ENCODE measurements at places on chromosomes 5 and 9.

- no peak overlapping the region for H3K4me3 ChIP-seq
- DNase-seq: no peak
- no peak overlapping the region for H3K27ac ChIP-seq
- H3K27me3 ChIP-seq: no peaks in the 10 kb centered on the region
These were observed 151.8 kb upstream of the RASA1 start for GRCh38 chr5:87115839-87116364.

GRCh38 chr5:19837536-19838174, 150.3 kb downstream of the CDH18 start:
- no peaks in the 10 kb centered on the region for H3K4me1 ChIP-seq
- no peaks in the 10 kb centered on the region for H3K27me3 ChIP-seq
- no peak overlapping the region for H3K27ac ChIP-seq
- DNase-seq: no peak

DNA sequence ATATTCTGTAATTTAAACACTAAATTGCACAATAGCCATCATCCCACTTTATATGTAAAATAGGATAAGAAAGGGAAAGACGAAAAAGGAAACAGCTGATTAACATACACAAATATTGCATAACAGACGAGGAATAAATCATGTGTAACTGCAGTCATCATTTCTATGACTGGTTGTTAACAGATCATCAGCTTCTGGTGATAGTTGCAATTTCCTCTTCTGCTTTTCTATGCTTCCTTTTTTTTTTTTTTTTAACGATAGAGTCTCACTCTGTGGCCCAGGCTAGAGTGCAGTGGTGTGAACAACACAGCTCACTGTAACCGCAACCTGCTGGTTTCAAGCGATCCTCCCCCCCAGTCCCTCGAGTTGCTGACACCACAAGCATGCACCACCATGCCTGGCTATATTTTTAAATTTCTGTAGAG, 22.5 kb upstream of the JAKMIP2 start:
- H3K27me3 ChIP-seq: peaks cover 8% of the 10 kb centered on the region
- H3K4me3 ChIP-seq: no peak overlapping the region
- DNase-seq: no peak
- H3K27ac ChIP-seq: no peak overlapping the region

- H3K4me1 ChIP-seq: peaks cover 12% of the 10 kb centered on the region
- DNase-seq: no peak
These were observed 66.9 kb downstream of the DCP2 start for GRCh38 chr5:113043491-113043931.

DNA sequence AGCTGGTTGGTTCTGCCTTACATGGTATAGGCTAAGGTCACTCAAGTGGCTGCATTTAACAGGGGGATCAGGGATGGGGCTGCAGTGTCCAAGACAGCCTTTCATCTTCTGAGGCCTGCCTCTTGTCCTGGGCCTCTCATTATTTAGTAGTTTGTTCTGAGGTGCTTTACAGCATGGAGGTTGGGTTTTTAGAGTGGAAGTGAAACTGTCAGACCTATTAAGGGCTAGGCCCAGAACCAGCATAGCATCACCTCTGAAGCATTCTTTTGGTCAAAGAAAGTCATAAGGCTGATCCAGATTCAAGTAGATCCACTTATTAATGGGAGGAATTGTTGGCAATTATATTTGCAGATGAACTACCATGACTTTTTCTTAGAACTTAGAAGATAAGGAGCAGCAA, 146.0 kb upstream of the NMUR2 start:
- no peak for DNase-seq
- no peaks in the 10 kb centered on the region for H3K4me1 ChIP-seq
- no peaks in the 10 kb centered on the region for H3K36me3 ChIP-seq
- no peak overlapping the region for H3K27ac ChIP-seq
- no peak overlapping the region for H3K4me3 ChIP-seq

- H3K4me3 ChIP-seq: no peak overlapping the region
- no peaks in the 10 kb centered on the region for H3K27me3 ChIP-seq
- H3K4me1 ChIP-seq: peaks cover 20% of the 10 kb centered on the region
- H3K27ac ChIP-seq: no peak overlapping the region
- peaks cover 25% of the 10 kb centered on the region for H3K36me3 ChIP-seq
These were observed 74.1 kb downstream of the FNBP1 start for GRCh38 chr9:129968690-129969485.

DNA sequence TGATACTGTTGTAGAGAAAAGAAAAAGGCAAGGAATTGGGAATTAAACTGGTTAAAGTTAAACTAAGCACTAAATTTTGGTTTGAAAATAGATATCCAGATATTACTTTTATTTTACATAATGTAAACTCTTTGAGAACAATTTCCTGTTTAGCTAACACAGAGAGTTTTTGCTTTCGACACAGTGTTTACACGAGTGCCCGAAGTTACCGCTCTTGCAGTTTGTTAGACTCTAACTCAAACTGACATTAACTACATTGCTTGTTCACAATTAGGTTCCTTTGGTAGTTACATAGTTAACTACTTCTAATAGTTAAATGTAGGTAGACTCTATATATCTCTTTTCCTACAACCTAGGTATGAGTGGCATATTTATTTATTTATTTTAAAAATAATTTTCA, 117.1 kb upstream of the CHD1 start:
- H3K27ac ChIP-seq: no peak overlapping the region
- DNase-seq: no peak
- no peaks in the 10 kb centered on the region for H3K27me3 ChIP-seq
- H3K4me1 ChIP-seq: peaks cover 8% of the 10 kb centered on the region

DNA sequence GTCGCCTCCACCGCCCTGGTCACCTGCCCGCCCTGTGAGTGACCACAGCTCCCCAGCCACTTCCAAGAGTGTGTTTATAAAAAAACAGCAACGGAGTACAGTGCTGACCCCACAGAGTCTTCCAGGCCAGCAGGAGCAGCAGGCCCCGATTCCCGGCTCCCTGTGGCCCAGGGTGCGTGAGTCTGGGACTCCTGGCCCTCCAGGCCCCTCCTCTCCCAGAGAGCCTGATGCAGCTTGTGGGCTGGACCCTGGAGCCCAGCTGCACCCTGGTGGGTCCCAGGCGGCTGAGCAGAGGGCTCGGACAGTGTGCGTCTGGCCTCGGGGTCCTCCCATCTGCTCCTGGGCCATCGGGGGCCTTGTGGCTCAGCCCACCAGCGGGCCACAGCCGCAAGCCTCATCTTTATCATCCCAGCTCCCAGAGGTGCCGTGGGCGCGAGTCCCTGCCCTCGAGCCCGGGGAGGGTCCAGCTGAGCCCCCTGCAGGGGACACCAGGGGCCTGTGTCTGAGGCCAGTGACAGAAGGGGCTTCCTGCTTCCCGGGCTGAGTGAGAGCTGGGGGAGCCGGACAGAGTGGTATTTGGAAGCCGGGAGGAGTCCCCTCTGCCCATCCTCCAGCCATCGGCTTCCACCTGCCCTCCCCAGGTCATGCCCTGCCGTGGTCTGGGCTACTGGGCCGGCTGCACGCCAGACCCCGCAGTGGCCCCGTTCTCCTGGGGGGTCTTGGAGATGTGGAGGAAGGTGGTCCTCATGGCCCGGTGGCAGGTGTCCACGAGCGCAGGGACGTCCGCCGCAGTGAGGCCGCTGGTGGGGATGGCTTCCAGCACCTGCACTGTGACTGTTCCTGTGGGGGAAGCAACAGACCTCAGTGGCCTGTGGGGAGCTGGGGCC, 10.6 kb downstream of the EGFL7 start:
- H3K36me3 ChIP-seq: peaks cover 6% of the 10 kb centered on the region
- H3K27me3 ChIP-seq: peaks cover 4% of the 10 kb centered on the region
- H3K4me1 ChIP-seq: peaks cover 5% of the 10 kb centered on the region
- no peak overlapping the region for H3K27ac ChIP-seq
- no peak overlapping the region for H3K4me3 ChIP-seq

GRCh38 chr5:73496984-73497457, 1.2 kb upstream of the BTF3 start:
- no peak for DNase-seq
- H3K4me1 ChIP-seq: peaks cover 19% of the 10 kb centered on the region
- H3K4me3 ChIP-seq: peak overlapping the region; percentile 18

- H3K4me1 ChIP-seq: no peaks in the 10 kb centered on the region
- no peak for DNase-seq
- H3K36me3 ChIP-seq: peaks cover 13% of the 10 kb centered on the region
- H3K4me3 ChIP-seq: no peak overlapping the region
These were observed 896.6 kb downstream of the TLE1 start for GRCh38 chr9:80792726-80793125.

DNA sequence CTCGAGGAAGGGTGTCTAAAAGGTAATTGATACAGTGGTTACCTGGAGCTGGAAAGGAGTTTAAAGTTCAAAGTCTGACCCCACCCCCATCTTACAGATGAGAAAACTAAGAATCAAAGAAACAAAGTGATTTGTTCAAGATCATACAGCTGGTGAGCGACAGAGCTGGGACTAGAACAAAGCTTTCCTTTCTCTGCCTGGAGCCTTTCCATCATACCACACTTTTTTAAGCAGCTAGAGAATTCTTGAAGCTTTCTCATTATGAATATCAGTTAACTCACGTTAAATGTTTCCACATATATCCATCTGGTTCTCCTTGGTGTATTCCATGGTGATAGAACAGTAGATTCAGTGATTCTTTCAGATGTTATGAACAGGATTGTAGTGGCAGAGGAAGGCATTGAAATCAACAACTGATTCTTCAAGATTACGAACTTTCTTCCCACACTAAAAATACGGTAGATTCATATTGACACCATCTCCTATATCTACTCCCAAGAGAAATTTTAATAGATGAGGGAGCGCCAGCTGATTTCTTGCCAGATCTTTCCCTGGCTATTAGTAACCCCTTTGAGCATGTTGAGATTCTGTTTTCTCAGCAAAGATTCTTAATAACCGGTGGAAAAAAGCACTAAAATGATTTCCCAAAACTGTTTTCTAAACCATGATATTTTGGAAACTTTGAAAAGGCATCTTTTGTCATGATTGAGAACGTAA, 233.7 kb downstream of the ADAMTSL1 start:
- DNase-seq: no peak
- H3K27me3 ChIP-seq: no peaks in the 10 kb centered on the region
- no peaks in the 10 kb centered on the region for H3K4me1 ChIP-seq

DNA sequence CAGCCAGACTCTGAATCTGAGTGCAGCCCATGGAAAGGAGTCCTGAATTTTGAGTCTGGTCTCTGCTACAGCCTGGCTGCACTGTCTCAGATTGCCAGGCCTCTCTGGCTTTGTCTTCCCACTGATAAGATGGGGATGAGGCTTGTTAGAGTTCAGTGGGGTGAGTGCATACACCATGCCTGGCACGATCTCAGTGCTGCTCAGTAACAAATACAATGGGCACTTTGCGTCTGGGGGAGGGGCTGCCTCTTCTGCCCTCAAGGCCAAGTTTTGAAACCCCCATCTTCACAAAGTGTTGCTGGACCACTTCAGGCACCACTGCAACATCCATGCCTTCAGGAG, 49.0 kb downstream of the PPARGC1B start:
- no peaks in the 10 kb centered on the region for H3K27me3 ChIP-seq
- peaks cover 11% of the 10 kb centered on the region for H3K36me3 ChIP-seq
- H3K4me3 ChIP-seq: peak overlapping the region; percentile 59
- no peak for DNase-seq

DNA sequence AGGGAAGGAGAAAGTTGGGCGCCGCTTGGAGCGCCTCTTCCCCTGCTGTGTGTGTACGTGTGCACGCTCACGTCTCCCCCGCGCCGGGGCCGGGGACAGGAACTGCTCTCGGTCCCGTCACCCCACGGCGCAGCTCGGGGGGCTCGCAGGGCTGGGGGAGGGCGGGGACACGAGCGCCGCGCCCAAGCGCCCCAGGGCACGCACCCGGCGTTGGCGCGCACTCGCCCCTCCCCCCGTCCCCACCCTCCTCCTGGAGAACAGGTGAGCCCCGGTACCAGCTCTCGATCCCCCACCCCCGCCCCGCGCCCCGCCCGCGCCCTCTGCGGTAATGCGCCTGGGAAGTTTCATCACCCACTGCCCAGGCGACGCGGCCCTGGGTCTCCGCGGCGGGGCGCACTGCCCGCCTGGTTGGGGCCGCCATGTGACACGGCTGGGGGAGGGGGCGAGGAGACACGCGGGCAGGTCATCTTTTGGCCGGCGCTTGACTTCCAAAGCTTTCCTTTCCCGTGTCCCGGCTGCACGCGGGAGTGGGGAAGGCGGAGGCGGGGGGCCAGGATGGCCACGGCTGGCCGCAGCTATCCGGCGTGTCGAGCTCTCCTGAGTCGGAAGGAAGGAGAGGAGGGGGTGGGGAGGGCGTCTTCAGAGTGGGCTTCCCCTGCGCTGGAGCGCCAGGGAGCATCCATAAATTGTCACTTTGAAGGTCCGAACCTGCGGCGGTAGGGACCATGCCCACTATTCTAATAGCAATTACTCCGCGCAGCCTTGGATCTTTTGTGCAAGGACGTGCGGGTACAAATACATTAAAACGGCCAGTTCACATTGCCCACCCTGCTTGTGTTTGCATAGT, 1.5 kb upstream of the STC2 start:
- H3K27me3 ChIP-seq: peaks cover 26% of the 10 kb centered on the region
- no peaks in the 10 kb centered on the region for H3K36me3 ChIP-seq
- H3K27ac ChIP-seq: no peak overlapping the region
- no peak overlapping the region for H3K4me3 ChIP-seq

- no peak for DNase-seq
- H3K4me1 ChIP-seq: no peaks in the 10 kb centered on the region
- no peak overlapping the region for H3K4me3 ChIP-seq
- no peak overlapping the region for H3K27ac ChIP-seq
- no peaks in the 10 kb centered on the region for H3K27me3 ChIP-seq
These were observed 16.0 kb downstream of the MPDZ start for GRCh38 chr9:13263511-13263910.

DNA sequence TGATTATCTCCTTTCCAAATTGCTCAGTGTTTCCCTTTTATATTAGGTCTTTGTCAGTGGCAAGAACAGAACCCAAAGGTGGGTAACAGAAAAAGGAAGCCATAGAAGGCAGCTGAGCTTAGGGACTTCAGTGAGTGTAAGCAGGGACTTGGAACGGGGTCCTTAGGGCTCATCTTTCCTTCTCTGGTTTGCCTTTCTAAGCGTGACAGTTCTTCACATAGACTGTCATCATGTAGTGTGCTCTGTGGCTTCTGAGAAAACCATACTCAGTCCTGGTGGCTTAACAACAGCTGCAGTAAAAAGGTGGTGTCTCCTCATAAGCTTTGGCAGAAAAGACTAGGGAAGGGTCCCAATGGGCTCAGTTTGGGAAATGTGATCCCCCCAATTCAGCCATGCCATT, 108.8 kb downstream of the SLC12A2 start:
- no peaks in the 10 kb centered on the region for H3K4me1 ChIP-seq
- H3K4me3 ChIP-seq: no peak overlapping the region
- H3K27ac ChIP-seq: no peak overlapping the region
- H3K27me3 ChIP-seq: no peaks in the 10 kb centered on the region
- H3K36me3 ChIP-seq: peaks cover 4% of the 10 kb centered on the region
- no peak for DNase-seq

DNA sequence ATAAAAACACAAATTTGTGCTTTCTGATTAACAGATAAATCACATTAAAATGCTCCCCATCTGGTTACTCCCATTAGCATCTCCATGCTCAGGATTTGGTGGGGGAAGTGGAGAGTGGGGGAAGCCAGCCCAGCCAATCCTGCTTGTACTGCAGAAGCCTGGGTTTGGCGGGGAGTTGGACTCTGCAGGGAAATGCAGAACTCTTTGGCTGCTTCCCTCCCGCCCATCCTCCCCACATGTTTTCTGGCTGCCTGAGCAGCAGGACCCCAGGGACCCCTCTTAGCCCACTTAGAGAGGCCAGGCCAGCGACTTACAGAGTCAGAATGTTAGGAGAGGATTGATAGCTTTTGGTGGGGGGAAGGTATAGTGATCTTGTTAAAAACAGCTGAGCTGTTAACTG, 59.5 kb upstream of the FOXI1 start:
- H3K27me3 ChIP-seq: no peaks in the 10 kb centered on the region
- no peak overlapping the region for H3K4me3 ChIP-seq
- DNase-seq: no peak
- H3K27ac ChIP-seq: no peak overlapping the region

- peaks cover 6% of the 10 kb centered on the region for H3K4me1 ChIP-seq
- no peak overlapping the region for H3K4me3 ChIP-seq
- no peaks in the 10 kb centered on the region for H3K36me3 ChIP-seq
- no peak for DNase-seq
- H3K27me3 ChIP-seq: peaks cover 16% of the 10 kb centered on the region
These were observed 65.4 kb downstream of the SPATA31C2 start for GRCh38 chr9:88072831-88073375.

Measured in memory B cell (primary cell).